Liver (tissue), 10 donors: ENCODE measurements at places on chromosomes 1 and 21. TPM values are rescaled to one million over a fixed set of nuclear protein-coding genes. Genes with fewer than 3 reads are reported as not detected.
A peak's percentile ranks its signal among the peaks of the same experiment; 100 is the strongest.

LDLRAD2 gene
- not detected for total RNA-seq

CCDC27 gene
- not detected for total RNA-seq

ETV3L gene
- total RNA-seq = not detected

GRCh38 chr1:198326915-198327314, 170.1 kb downstream of the NEK7 start:
- DNase-seq = no peak

- no peak for DNase-seq
These were observed 376 bp downstream of the AVPR1B start for GRCh38 chr1:206116873-206117150.

GRCh38 chr1:36031441-36031840, 52.5 kb upstream of the TEKT2 start:
- DNase-seq = no peak

GRCh38 chr1:198534548-198535418, 5.7 kb downstream of the ATP6V1G3 start:
- DNase-seq = no peak

DNA sequence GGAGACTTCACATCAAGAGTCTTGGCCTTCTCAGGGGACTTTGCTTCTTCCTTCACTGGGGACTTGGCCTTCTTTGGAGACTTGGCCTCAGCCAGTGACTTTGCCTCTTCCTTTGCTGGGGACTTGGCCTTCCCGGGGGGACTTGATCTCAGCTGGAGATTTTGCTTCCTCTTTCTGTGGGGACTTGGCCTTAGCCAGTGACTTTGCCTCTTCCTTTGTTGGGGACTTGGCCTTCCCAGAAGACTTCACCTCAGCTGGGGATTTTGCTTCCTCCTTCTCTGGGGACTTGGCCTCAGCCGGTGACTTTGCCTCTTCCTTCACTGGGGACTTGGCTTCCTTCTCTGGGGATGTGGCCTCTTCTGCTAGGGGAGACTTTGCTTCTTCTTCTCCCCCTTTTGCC, 13.5 kb upstream of the CD2 start:
- DNase-seq = no peak

- DNase-seq = peak; percentile 65
These were observed 8.6 kb downstream of the MORN1 start for GRCh38 chr1:2382621-2383361.

DNA sequence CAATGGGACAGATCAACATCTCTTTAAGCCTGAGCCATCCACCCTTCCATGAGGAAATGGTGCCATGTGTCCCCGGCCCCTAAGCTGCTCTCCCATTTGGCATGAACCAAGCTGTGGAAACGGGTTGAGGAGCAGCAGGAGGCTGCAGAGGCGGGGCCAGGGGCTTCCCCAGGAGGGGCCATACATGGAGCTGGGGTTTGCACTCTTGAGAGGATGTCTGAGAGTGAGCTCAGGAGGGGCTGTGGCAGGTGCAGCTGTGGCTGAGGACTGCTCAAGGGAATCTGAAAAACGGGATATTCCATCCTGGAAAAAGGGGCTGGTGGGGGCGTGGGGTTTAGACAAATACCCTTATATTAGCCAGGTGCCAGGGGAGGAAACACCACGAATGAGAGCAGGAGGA, 7.1 kb upstream of the CLEC20A start:
- DNase-seq = no peak

GRCh38 chr1:166330096-166330495, 163.3 kb upstream of the FAM78B start:
- DNase-seq = no peak

GRCh38 chr1:168607872-168608428, 31.5 kb downstream of the XCL1 start:
- no peak for DNase-seq
